ENCODE measurements at places on chromosomes 4 and X.

- peak; percentile 50 for DNase-seq
Measured at GRCh38 chr4:185237175-185237574, 27.8 kb downstream of the SNX25 start.

- DNase-seq = no peak
Measured at GRCh38 chr4:139154134-139154421, 22.9 kb downstream of the ELF2 start.

DNA sequence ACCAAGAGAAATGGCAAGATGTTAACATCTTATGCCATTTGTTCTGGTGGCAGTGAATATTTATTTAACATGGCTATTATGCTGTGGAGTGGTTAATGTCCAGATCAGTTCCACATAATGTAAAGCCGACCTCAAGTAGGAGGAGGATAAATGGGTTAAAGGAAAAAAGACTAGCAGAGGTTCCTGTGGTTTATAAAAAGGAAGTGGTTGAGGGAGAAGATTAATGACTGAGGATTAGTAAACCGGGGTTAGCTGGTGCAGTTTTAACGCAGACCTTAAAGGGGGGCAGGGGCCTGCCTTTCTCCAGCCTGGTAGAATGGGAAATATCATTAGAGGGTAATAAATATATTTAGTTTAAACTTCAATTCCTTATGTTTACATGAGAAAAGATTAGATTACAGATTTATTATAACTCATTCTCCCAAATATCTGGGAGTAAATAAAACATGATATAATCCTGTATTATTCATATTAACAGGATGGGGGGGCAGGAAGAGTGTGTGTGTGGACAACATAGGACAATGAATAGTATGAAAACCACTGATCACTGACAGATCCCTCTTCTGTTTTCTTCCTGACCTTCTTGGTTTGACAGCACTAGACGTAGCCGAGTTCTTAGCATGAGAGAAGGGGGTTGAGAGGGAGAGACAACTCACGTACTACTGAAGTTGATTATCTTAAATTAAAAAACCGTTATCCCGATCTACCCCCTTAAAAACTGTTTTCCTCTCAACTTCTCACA is 124.1 kb upstream of the LIMCH1 start:
- DNase-seq = peak; percentile 30

DNA sequence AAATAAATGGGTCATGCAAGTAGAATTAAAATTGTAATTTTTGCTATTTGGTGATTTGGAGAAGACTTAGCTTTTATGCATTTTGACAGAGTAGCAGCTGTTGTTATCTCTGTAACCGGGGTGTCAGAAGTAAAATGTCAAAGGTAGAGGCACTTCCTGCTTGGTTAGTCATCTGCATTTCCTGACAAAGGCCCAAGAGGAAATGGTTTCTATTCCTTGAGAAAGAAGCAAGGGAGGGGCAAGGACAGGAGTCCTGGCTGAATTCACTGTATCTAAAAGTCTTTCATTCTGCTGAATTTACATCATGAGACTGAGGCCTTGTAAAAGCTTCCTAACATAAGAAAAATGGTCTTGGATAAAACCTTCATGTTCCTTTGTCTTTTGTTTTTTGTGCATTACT is 550.9 kb upstream of the BOD1L1 start:
- DNase-seq = peak; percentile 62

DNA sequence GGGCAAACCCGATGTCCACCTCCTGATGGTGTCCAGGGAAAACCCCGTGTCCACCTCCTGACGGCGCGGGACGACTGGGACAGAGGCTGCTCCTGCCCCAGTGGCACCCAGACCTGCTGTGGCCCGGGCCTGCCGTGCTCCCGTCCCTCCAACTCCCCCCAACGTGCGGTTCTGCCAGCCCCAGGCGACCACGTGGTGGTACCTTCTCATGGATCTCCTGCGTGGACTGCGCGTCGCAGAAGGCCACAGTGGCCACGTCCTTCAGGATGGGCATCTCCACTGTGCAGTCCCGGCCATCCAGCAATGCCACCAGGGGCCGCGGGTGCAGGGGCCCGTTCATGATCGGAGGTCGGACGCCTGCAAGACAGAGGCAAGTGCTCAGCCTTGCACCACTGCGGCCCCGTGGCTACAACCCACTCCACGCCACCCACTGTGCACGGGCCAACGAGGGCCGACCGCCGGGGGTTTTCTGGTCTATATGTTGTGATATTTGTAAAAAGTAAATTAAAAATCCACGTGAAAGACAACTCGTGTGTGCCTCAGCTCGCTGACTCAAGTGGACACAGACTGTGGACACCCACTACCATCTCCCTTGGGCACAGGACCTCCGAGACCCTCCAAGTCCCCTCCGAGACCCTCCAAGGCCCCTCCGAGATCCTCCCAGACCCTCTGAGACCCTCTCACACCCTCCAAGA is 10.8 kb downstream of the CTBP1 start:
- DNase-seq = no peak

DNA sequence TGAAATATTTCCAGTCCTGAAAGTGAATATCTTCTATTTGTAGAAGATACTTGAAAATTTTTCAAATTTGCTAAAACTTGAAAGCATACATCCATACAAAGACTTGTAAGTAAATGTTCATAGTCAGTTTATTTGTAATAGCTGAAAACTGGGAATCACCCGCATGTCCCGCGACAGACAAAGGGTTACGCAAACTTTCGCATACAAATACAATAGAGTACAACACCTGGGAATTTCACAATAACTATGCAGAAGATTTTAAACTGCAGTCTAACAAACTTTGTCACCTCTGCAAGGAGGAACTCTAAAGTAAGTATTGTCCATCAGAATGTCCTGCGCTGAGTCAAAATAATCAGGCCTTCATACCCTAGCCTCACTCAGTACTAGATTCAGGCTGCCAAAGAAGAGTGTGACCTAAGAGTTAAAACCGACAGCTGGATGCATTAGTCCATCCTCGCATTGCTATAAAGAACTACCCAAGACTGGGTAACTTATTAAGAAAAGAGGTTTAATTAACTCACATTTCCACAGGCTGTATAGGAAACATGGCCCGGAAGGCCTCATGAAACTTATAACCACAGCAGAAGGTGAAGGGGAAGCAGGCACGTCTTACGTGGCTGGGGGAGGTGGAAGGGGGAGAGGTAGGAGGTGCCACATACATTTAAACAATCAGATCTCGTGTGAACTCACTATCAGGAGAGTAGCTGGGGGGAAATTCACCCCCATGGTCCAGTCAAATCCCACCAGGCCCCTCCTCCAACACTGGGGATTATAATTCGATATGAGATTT is 60.4 kb downstream of the MMRN1 start:
- DNase-seq = no peak

DNA sequence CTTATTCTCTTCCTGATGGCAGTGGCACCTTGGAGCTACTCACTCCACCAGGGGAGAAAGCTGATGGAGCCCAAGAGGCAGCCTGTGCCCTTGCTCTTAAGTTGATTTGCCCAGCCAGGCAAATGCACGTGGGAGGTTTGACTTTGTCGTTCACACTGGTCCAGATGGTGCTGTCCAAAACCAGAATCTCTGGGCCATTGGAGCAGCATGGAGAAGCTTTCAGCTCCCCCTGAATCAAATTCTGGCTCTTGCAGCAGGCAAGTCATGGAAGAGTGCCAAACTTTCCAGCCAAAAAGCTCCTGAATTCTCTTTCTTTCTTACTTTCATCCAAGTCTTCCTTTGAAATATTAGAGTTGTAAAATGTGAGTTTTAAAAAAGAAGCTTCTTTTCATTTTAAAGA is 970.4 kb downstream of the RPA4 start:
- no peak for DNase-seq

DNA sequence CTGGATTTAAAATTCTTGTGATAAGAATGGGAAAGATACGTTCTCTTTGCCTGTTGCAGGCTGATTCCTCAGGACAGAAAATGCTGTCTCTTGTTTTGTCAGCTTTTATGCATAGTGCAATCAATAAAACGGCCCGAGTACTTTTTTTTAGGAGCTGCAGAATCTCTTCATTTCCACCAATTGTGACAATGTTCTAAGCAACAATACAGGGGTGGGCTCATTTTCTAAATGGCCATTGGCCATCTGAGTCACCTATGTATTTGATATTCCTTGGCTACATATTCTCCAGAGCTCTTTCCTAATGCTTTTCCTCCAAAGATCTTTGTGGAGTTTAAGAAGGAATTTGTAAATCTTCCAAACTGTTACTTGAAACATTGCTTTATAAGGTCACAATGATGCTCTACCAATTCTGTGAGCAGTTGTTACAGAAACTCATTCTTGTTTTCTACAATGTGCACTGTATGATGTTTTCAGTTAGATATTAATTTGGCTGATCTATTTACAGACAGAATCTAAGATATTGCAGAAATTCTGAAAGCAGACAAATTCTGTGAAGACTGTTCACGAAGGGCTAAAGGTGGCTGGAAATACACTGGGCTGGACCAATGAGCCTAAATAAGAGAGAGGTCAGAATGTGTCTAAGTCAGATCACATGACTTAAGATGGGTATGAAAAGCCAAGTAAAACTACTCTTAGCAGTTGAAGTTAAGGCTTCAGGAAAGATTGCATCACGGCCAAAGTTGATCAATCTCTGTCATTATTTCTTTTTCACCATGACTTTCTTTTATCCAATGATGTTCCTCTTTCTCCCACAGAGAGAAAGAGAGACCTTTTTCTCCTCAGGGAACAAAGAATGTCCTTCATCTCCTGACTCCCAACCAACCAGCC is 33.4 kb downstream of the TAPT1 start:
- peak; percentile 54 for DNase-seq

- DNase-seq = no peak
Measured at GRCh38 chr4:73904491-73904890, 35.3 kb downstream of the CXCL1 start.

- DNase-seq = no peak
Measured at GRCh38 chr4:57094832-57095223, 15.4 kb downstream of the IGFBP7 start.
